Stimulated activated CD8-positive, alpha-beta memory T cell treated with anti-CD3 and anti-CD28 coated beads, Interleukin-4, amount 100 ng/mL, for 4 hours (primary cell): ENCODE measurements at places on chromosomes 13 and 19.

DNA sequence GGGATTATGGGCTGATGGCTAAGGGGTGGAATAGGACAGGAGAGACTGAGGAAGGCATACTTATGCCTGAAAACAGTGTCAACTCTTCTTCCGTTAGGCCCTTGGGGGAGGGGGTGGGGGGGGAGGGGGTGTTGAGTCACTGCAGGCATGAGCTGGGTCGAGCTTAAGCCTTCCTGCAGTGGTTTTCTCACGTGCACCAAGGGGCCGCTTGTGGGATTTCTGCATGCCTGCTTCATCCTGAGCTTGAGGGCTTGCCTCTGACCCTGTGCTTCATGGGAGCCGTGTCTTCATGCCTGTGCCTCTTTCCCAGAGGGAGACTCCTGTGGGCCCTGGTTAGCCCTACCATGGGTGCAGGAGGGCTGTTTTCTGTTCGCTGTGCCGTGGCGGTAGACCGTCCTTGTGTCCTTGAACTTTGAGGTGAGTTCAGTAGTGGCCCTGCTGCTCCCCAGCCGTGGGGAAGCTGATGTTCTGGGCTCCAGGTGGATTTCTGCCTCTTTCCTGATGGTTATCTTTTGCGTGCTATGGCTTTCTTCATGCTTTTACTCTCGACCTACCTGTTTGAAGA, 186.1 kb downstream of the PCCA start:
- DNase-seq, result no peak

DNA sequence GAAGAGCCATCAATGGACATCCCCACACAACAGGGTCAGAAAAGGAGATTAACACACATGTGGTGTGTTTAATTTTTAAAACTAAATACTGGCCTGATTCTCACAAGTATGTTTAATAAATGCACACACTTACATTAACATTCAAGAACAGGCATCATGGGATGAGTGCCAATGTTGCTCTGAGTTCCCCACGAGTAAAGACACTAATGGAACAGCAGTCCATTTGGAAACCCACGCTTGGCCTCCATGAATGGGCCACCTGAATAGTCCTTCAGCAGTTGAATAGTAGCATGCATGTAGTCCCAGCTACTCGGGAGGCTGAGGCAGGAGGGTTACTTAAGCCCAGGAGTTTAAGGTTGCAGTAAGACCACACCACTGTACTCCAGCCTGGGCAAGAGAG, 195.2 kb upstream of the IPO5 start:
- no peak for DNase-seq

- no peak for DNase-seq
Measured at GRCh38 chr13:67075239-67075638, 154.9 kb downstream of the PCDH9 start.

DNA sequence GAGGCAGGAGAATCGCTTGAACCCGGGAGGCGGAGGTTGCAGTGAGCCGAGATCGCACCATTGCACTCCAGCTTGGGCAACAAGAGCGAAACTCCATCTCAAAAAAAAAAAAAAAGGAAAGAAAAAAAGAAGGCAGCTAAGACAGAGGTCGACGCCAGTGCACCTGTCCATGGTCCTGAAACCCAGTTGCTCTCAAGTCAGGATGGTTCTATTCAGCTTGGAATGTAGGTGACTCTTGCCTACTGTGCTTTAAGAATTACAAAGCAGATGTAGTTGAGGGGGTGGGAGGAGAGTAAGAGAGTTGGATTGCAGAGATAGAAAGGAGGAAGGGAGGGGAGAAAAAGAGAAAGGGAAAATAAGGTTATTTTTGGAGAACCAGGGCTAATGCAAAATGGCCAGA, 18.7 kb downstream of the CACNG7 start:
- DNase-seq, result no peak

GRCh38 chr19:22606954-22607652, 27.0 kb upstream of the ZNF492 start:
- DNase-seq, result no peak

DNA sequence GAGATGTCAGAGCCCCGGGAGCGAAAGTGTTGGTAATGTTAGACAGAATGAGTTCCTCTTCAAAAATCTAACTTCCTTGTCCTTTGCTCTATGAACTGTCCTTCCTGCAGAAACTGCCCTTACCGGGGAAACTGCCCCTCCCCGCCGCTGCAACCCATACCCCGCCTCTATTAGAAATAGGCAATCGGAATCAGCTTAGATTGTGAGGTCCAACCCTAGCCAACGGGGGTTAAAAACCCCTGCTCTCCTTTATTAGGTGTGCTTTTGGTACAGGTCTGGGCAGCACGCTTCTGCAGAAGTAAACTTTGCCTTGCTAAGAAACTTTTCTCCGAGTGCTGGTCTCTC, 11.5 kb upstream of the CAPNS1 start:
- DNase-seq, result no peak

DNA sequence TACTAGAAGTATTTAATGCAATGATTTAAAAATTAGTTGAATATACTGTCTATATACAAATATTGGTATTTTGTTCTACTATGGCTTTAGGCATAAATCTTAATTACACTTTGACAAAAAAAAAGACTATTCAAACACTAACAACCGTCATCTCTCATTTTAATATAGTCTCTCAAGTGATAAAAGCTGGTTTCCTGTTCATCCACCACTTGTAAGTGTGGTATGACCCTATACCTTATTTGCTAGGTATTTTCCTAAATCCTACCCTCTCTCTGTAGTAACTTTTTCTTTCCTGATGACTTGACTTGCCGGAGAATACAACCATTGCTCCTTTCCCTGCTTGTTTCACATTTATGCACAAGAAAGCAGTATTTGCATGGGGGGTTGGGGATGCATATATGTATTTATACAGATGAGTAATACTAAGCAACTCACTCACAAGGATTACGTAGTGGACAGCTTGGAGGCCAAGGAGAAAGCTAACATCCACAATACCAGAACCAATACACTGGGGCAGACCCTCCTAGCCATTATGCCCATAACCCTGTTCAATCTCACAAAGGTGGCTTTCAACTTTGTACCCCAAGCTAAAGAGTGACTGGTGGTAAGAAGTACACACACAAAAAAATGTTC, 12.7 kb upstream of the EFNB2 start:
- no peak for DNase-seq

- no peak for DNase-seq
Measured at GRCh38 chr19:42655748-42656147, 61.0 kb upstream of the CEACAM8 start.

GRCh38 chr19:11692127-11692790, 46.5 kb downstream of the ZNF823 start:
- no peak for DNase-seq

DNA sequence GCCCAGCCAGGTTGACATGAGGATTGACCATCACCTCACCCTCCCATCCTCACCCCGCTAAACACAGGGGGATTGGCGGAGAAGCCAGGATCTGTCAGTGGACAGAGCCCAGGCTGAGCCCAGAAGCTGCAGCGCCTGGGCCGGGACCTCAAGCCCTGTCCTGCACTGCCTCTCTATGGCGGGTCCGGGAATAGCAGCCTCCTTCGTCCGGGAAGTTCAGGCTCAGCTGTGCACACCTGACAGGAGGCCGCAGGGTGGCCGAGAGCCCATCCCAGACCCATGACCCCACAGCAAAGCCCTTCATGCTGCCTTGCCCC, 67.8 kb downstream of the SPACA7 start:
- no peak for DNase-seq

GRCh38 chr19:3196933-3197205, 11.1 kb downstream of the NCLN start:
- DNase-seq, result no peak

GRCh38 chr19:48739404-48740163, 826 bp downstream of the RASIP1 start:
- DNase-seq, result no peak

GRCh38 chr13:42307461-42307860, 35.5 kb downstream of the AKAP11 start:
- no peak for DNase-seq

DNA sequence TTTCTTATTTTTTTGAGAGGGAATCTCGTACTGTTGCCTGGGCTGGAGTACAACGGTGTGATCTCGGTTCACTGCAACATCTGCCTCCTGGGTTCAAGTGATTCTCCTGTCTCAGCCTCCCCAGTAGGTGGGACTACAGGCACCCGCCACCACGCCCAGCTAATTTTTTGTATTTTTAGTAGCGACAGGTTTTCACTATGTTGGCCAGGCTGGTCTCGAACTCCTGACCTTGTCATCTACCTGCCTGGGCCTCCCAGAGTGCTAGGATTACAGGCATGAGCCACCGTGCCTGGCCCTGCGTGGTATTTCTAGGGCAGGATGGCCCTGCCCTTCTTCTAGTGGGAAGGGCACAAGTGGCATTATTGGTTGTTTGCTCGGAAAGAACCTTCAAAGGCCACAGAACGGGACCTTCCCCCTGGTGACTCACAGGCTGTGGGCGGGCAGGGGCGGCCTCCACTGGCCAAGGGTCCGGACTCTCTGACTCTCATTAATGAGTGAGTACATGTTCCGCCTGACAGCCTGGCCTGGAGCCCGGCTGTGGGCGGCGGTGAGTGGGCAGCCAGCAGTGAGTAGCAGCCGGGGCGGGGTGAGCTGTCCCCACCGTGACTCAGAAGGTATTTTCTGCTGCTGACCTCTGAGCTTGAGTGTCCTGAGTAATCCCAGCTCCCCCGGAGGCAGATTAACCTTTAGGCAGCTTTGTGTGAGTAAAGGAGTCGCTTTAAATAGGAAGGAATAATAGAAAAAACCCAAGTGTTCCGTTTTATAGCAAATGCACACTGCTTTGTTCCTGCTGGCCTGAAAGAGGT, 5.1 kb downstream of the DOT1L start:
- DNase-seq, result peak; percentile 88

DNA sequence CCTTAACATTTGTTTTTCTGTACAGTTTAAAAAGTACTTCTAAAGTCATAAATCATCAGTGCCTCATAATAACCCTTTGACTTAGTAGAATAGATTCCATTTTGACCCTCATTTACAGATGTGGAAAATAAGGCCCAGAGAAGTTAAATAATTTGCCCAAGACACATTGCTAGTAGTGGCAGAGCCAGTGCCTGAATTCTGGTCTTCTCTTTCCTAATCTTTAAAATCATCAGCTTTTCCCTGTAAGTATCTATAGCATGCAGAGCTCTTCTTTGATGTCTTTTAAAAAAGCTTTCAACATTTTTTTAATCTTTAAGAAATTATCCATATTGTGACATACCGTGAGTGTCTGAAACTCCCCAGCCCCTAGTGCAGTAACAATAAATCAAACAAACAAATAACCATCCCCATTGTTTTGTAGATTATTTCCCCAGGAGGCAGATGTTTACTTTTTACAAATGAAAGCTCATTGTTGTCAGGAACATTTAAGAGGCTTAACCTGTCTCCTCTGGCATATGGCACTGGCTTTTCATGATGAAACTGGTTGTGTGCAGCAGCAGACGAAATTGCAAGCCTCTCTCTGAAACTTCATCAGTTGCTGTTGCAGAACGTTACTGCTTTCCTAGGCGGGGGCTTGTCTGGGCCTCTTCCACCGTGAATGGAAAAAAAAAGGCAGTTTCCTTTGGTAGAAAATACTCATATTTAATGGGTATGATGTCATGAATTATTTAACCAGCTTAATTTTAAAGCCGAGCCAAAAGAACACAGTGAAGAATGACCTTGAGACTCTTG, 31.7 kb upstream of the PCDH8 start:
- no peak for DNase-seq

DNA sequence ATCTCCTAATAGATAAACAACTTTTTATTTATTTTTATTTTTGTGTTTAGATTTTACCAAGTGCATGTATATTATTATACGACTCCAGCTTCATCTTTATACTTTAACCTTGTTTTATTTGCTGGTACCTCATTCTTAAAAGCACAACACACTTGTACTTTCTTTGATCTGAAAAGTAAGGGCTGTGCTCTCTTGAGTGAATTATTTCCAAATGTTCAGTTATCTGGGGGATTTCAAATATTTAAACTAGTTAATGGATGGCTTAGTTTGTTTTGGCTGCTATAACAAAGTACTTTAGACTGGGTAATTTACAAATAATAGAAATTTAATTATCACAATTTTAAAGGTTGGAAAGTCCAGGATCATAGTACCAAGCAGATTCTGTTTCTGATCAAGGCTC, 1148.2 kb upstream of the PCDH9 start:
- DNase-seq, result no peak

GRCh38 chr13:114202581-114202980, 23.5 kb downstream of the CFAP97D2 start:
- DNase-seq, result no peak

DNA sequence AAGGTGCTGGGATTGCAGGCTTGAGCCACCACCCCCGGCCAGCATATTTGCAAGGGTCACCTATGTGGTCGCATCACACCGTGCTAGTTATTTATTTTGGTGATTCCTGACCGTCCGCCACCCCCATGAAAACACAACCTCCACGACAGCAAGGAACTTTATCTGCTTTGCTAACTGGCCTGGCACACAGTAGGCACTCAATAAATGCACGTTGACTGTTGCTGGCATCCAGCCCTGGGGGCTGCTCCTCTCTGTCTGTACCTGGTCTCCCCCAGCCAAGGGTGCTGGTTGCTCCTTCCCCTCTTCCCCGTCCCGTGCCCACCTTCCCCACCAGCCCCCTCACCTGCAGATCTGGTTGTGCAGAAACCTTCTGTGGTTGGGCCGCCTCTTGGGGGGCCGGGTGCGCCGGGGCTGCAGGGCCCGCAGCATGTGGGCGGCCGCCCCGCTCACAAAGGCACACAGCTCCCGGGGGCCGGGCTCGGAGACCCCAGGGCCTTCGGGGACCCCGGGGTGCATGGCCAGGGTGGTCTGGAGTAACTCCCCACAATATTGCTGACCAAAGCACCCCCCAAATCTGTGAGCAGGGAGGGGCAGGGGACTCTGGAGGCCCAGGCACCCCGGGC, 401 bp downstream of the C19orf85 start:
- no peak for DNase-seq
